ENCODE measurements at places on chromosomes 11 and 22.

- DNase-seq = no peak
Measured at GRCh38 chr11:86167499-86168164, 76.9 kb upstream of the EED start.

DNA sequence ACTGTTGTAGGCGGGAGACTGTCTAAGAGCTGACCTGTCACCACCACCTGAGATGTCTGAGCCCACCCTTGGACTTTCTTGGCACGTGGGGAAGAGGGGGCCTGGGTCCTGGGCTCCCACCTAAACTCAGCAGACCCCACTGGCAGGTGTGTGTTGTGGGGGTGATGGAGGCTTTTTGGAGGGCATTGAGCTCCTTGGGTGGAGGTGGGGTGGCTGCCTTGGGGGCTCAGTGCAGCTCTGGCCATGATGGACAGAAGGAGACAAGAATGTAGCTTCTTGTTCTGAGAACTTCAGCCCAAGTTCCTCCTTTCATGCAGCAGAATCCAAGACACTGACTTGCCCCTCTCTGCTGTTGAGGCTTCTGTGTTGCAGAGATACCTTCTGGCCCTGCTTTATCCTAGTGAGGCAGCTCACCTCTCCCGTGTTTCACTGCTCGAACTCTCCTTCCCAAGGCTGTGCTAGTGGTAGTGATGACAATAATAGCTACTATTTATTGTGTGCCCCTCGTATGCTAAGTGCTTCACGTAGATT lies 116.6 kb upstream of the OR4B1 start:
- DNase-seq = no peak

DNA sequence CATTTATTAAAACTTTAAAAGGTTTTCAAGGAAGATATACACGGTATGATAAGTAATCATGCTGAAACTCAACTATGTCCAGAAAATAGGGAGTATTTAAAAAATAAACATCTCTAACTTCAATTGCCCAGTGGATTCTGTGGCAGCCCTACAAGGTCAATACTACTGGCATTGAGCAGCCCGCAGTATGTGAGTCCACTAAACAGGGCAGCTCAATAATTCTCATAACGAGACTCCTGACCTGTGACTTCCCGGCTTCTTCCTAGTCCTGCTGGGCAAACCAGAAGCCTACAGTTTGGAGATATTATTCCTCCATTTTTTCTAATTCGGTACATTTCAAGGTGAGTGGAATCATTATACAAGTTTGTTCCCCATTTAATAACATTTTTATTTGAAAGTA lies 580.5 kb upstream of the CCDC90B start:
- DNase-seq = no peak

DNA sequence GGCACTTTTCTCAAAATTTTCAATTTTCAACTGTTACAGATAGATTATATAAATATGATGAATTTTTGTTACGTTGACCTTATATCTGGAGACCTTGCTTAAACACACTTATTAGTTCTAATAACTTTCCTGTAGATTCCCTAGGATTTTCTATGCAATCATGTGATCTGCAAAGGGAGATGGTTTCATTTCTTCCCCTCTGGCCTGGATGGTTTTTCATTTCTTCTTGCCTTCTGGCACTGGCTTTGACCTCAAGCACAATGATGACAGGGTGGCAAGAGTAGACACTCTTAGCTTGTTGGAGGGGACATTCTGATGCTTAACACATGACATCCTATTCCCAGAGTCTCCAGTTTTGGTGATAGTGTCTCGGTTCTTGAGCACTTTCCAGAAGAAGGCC lies 75.9 kb downstream of the DGCR2 start:
- no peak for DNase-seq

- DNase-seq = no peak
Measured at GRCh38 chr11:58775066-58775708, 43.4 kb upstream of the GLYAT start.

- DNase-seq = no peak
Measured at GRCh38 chr11:125638315-125638714, 13.4 kb downstream of the CHEK1 start.

- DNase-seq = no peak
Measured at GRCh38 chr11:121688860-121689614, 236.3 kb upstream of the SORL1-AS1 start.

GRCh38 chr11:11706028-11706427 lies 84.2 kb upstream of the GALNT18 start:
- DNase-seq = no peak

GRCh38 chr11:109371444-109372176 lies 50.4 kb upstream of the C11orf87 start:
- no peak for DNase-seq

All from posterior vena cava (tissue), 2 donors.